ENCODE measurements at places on chromosomes 6 and 20.
A peak's percentile ranks its signal among the peaks of the same experiment; 100 is the strongest.

DNA sequence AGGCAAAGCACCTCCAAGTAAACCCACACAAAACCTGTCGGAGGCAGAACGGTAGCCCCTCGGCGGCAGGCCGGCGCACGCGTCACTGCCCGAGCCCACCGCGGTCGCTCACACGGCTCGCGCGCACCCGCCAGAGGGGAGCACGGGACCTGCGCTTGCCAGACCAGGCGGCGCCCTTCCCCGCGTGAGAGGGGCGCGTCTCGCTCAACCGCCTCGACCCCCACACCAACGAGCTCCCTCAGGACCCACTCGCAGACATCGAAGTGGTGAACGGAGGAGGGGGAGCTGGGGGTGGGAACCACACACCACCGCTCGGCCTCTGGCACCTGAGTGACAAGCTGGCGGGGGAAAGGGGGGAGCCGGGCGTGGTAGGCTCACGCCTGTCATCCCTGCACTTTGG is 1513.4 kb upstream of the DEFB115 start:
- no peak for DNase-seq

DNA sequence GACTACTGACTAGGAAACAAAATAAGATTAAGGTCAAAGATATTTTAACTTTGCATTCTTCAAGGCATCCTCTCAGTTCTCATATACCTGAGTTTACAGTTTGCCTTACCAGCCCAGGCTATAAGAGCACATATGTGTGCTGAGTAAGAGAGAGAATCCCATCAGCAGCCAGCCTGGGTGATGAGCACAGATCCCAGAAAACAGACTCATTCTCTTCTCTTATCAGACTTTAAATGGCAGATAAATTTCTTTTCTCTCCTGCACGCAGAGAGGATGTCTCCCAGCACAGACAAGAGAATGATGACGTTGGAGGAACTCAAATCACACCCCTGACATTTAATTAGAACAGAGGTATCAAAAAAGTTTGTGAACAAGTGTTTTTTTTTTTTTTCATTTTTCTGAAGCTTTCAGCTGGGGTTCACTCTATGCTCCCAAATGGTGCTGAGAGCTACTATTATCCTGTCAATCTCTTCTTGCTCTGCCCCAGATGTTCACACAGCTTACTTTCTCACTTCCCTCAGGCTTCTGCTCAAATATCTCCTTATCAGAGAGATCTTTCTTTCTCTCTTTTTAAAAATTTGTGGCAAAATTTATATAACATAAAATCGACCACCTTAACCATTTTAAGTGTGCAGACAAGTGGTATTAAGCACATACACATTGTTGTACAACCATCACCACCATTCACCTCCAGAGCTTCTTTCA is 22.4 kb upstream of the HACE1 start:
- DNase-seq: no peak

- peak; percentile 48 for DNase-seq
These were observed at the start of gene PTPRK for GRCh38 chr6:128520436-128521281. Gene PTPRK, minus strand, starts transcription at chr6:128520599. Its CDS starts 241 bp downstream, at chr6:128520358.

- DNase-seq: no peak
These were observed 523.7 kb downstream of the TFAP2B start for GRCh38 chr6:51342393-51342792.

- DNase-seq: no peak
These were observed 896 bp downstream of the RPP21 start for GRCh38 chr6:30345852-30346251.

- no peak for DNase-seq
These were observed 2.6 kb downstream of the MAFB start for GRCh38 chr20:40686434-40686882.

GRCh38 chr20:15700147-15700765 is 873.0 kb downstream of the KIF16B start:
- DNase-seq: no peak

GRCh38 chr20:21027569-21027968 is 78.6 kb downstream of the LINC00237 start:
- DNase-seq: no peak

- DNase-seq: no peak
These were observed 306.5 kb upstream of the MAP3K7 start for GRCh38 chr6:90893400-90893799.

DNA sequence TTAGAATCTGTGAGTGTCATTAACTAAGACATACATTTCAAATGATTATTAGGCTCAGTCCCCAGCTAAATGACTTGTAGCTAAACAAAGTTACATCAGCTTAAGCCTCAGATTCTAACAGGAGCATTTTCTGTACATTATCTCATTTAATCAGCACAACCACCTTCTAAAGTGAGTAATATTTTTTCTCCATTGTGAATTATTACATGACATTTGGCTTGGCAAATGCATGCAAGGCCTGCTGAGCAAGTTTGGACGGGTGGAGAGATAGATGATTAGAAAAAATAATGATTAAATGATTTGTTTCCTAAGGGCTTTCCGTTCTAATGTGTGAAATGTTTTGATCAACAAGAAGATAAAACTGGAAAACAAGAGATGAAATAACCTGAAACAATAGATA is 20.7 kb downstream of the DCBLD1 start:
- no peak for DNase-seq

DNA sequence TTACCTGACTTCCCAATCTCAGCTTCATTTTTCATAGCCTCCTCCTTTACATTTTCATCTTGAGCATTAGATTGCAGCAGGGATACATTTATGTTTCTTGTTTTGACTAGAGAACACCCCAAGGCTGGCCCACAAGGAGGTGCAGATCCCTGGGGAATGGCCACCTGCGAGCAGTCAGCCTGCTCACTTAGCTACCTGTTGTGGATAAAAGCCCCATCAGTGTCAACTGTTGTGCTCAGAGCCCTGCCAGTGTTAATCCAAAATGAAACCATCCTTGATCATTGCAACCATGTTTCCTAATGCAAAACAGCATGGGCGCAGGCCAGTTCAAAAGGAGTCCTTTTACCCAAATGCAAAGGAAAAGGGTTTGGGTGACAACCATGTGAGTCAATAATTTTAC is 50.8 kb downstream of the CNR1 start:
- no peak for DNase-seq

GRCh38 chr6:88165844-88166492 is at the start of gene CNR1:
Gene CNR1, minus strand, starts transcription at chr6:88166347. Its CDS starts 21,073 bp downstream, at chr6:88145274.
- DNase-seq: no peak

DNA sequence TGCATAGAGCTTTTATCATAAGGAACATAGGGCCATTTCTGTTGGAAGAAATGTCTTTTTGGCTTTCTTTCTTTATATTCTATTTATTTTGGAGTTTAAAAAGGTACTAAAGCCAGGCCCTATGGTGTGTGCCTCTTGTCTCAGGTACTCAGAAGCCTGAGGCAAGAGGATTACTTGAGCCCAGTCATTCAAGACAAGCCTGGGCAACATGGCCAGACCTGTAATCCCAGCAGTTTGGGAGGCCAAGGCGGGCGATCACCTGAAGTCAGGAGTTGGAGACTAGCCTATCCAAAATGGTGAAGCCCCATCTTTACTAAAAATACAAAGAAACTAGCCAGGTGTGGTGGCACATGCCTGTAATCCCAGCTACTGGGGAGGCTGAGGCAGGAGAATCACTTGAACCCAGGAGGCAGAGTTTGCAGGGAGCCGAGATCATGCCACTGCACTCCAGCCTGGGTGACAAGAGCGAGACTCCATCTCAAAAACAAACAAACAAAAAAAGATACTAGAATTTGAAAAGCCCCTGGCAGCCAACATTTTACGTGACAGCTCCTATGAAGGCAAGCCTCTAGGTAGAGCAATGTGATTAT is 80.0 kb downstream of the CBFA2T2 start:
- no peak for DNase-seq
